ENCODE measurements at places on chromosomes 6 and 20. TPM values are rescaled to one million over a fixed set of nuclear protein-coding genes. Genes with fewer than 3 reads are reported as not detected.

The MLN gene
- total RNA-seq: not detected

The STX16 gene
- 15.7 TPM for total RNA-seq

The PTK6 gene
- 16.7 TPM for total RNA-seq

The DYNLT2 gene
- 0.34 TPM for total RNA-seq

The GGTLC1 gene
- total RNA-seq: not detected

The GCNT2 gene
- 1.4 TPM for total RNA-seq

The HLA-F gene
- total RNA-seq: 10.9 TPM

The DEFB119 gene
- total RNA-seq: not detected

The ZNF165 gene
- total RNA-seq: 4.7 TPM

The HAO1 gene
- not detected for total RNA-seq

The DNAAF9 gene
- total RNA-seq: 6.3 TPM

The CDH26 gene
- total RNA-seq: 1.2 TPM

The BPIFA1 gene
- total RNA-seq: not detected

The CD24 gene
- total RNA-seq: 175 TPM

The APOM gene
- total RNA-seq: 1.2 TPM

The PRICKLE4 gene
- total RNA-seq: 1.4 TPM

The LTB gene
- 1.5 TPM for total RNA-seq

The KIF16B gene
- total RNA-seq: 17.5 TPM

The CGA gene
- total RNA-seq: not detected

The FKBP1C gene
- total RNA-seq: 0.39 TPM

The PI16 gene
- total RNA-seq: not detected

The MAPK13 gene
- total RNA-seq: 45.2 TPM

The ERGIC3 gene
- total RNA-seq: 165 TPM

The CAP2 gene
- 3.3 TPM for total RNA-seq

The FERMT1 gene
- total RNA-seq: 98.4 TPM

The NR2E1 gene
- not detected for total RNA-seq

The SNRNP48 gene
- 7.5 TPM for total RNA-seq

The XKR7 gene
- total RNA-seq: not detected

The RNF182 gene
- not detected for total RNA-seq

The FAM184A gene
- total RNA-seq: 0.53 TPM

The TNNC2 gene
- total RNA-seq: not detected

The BMP2 gene
- 5.6 TPM for total RNA-seq

The RIPPLY2 gene
- 0.11 TPM for total RNA-seq

The DNMT3B gene
- 4.7 TPM for total RNA-seq

The JPH2 gene
- 1.3 TPM for total RNA-seq

The ALDH5A1 gene
- 0.62 TPM for total RNA-seq

All from hair follicular keratinocyte (primary cell).